ENCODE measurements at places on chromosomes 3 and 15.
A peak's percentile ranks its signal among the peaks of the same experiment; 100 is the strongest.

GRCh38 chr15:57873564-57874209 is 167.2 kb downstream of the POLR2M start:
- DNase-seq = peak; percentile 61

DNA sequence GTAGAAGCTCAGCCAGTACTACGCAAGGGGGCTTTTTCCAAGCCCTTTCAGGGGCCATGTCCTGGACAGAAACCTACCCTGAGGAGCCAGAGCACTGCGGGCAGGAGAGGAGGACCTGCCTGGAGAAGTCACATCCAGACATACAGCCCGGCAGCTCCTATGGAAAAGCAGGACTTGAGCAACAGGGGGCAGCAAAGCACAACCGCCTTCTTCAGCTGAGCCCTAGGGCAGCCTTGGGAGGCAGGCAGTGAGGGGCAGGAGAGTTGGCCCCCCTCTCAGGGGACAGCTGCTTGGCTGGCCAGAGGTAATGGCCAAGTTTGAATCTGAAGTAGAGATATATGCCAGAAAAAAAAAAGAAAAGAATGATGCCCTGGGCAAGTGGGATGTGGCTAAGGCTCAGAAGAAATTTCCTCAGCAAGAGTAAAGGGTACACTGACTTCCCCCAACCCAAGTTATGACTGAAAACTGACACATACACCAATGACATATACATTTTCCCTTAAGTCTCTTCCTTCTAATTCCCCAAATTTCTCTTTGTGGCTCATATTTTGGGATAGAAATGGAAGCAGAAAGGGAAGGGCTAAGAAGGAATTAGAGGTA is 56.9 kb downstream of the CYP19A1 start:
- peak; percentile 43 for DNase-seq

DNA sequence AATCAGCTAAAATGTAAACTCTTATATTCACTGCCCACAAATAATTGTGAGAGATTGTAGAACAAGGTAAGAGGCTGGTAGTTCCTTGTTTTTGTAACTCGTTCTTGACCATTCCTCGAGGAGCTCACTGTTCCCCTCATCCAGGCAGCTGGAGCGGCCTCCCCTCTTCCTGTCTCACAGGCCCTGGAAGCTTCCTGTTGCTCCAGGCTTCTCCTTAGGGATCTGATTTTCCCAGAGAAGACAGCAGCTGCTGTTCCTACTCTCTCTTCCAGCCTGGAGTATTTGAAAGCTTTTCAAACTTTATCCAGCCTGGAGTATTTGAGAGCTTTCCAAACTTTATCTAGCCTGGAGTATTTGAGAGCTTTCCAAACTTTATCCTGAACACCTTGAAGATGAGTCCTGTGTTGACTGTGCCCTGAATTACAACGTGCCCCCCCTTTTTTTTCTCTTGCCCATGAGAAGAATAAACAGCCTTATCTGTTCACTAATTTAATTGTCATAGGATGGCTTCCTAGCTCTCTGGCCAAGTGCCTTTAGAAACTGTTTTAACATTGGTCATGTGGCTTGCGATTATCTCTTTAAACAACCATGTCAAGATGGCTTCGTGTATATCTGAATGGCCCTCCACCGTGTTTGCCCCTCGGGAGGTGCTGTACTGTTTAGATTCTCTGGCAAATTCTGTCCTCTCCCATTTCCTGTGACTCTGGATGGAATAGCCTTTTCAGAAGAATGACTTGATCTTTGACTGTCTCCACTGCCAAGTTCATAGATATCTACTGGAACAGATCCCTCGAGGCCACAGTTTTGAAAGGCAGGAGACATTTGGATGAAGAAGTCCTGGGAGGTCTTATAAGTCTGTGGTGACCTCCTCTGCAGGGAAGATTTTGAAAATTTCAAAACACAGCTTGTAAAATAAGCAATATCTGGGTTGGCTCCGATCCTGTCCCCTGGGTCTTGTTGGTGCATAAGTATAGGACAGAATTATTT is 4.8 kb downstream of the ADAMTSL3 start:
- no peak for DNase-seq

GRCh38 chr3:10962481-10963036 is 30.0 kb upstream of the SLC6A1 start:
- no peak for DNase-seq

GRCh38 chr15:46280762-46281542 is 646.1 kb downstream of the SQOR start:
- peak; percentile 7 for DNase-seq

GRCh38 chr15:89662893-89663626 is 7.8 kb upstream of the KIF7 start:
- peak; percentile 96 for DNase-seq

DNA sequence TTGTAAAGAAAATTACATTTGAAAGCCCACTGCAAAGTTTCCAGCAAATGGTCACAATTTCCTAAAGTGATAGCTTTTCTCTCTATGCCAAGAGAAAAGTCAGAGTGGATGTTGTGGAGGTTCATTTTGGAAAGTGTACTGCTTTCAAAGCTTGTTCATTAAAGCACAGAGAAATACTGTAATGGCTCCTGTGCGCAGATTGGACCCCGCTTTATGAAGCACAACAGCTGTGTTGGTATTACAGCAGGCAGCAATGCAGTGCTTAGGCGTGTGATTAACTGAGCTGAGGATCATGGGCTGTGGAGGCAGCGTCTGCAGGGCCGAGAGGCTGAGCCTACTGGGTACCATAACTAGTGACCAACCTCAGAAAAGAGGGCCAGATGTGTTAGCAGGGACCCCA is 478.4 kb upstream of the CFAP20DC start:
- DNase-seq = no peak

- no peak for DNase-seq
Observed at GRCh38 chr15:100159436-100159835, 182.3 kb downstream of the ADAMTS17 start.

- no peak for DNase-seq
Observed at GRCh38 chr3:171454041-171454440, 6.2 kb downstream of the TNIK start.

- DNase-seq = peak; percentile 83
Observed at GRCh38 chr15:83300826-83301225, 16.4 kb upstream of the BNC1 start.

DNA sequence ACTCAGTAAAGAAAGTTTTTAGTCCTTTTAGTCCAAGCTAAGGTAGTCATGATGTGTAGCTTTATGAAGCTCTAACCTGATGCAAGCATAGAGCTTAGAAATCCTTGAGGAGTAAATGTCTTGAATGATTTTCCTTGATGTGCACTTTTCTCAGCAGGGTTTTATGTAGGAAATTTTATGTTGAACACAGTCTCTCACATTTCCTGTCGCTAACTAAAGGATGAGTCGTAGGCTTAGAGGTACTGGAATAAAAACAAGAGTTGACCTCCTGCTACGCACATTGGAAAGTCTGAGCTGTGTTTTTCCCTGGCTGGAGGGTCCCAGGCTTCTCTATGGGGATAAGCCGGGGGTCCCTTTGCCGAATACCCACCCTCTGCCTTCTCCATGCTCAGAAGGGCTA is 34.7 kb upstream of the ZPLD1 start:
- peak; percentile 6 for DNase-seq

GRCh38 chr3:83460052-83460451 is 1498.7 kb upstream of the CADM2 start:
- DNase-seq = no peak

GRCh38 chr15:70337277-70338186 is 239.8 kb upstream of the TLE3 start:
- DNase-seq = peak; percentile 64

DNA sequence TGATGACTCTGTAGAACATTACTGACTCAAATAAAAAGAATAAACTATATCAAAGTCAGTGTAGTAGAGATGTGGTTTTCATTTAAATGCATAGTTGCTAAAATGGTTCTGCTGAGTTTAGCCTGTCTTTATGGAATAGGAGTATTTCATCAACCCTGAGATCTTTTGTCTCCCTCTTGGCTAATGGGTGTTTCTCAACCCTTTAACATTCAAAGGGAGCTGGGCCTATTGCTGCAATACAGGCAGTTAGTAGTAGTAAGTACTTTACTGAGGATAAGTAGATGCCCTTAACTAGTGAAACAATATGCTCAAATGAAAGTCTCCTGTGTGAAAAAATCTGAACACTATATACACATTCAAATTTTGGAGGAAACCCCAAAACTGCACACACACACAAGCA is 184.7 kb upstream of the TTC14 start:
- peak; percentile 59 for DNase-seq

DNA sequence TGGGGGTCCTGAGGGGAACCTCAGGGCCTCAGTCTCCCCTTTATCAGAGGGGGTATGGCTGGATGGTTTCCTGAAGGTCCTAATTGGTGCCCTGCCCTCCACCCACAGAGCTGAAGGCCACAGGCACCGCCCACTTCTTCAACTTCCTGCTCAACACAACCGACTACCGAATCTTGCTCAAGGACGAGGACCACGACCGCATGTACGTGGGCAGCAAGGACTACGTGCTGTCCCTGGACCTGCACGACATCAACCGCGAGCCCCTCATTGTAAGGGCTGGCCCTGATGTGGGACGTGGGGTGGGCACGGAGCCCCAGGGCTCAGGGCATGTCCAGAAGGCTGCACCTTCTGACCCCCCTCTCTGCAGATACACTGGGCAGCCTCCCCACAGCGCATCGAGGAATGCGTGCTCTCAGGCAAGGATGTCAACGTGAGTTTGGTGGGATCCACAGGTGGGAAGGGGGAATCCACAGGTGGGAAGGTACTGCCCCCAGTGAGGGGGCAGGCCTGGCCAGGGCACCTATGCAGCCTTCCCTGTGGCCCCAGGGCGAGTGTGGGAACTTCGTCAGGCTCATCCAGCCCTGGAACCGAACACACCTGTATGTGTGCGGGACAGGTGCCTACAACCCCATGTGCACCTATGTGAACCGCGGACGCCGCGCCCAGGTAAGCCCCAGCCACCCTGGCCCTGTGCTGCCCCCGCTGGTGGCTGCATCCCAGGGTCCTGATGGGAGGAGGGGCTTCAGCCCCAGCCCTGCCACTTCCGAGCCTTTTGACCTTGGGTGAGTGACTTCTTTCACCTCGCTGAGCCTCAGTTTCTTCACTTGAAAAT is 17.5 kb upstream of the GNAT1 start:
- no peak for DNase-seq

- no peak for DNase-seq
Observed at GRCh38 chr15:51414256-51414860, 72.9 kb downstream of the GLDN start.

DNA sequence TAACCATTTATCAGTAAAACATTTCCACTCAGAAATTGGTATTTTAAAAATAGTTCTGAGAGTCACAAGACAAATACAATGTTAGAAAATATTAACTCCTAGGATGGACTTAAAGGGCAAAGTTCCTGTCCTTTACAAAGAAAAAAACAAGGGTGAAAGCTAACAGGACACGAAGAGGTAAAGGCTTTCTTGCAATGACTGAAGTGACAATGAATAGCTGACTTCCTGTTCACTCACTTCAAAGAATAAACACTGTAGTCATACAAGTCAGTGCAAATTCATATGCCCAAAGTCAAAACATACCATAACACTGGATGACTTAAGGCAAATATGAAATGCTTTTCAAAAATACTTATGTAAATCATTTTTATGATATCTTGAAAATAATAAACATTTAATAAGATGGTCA is 1389.8 kb upstream of the ALCAM start:
- DNase-seq = no peak

DNA sequence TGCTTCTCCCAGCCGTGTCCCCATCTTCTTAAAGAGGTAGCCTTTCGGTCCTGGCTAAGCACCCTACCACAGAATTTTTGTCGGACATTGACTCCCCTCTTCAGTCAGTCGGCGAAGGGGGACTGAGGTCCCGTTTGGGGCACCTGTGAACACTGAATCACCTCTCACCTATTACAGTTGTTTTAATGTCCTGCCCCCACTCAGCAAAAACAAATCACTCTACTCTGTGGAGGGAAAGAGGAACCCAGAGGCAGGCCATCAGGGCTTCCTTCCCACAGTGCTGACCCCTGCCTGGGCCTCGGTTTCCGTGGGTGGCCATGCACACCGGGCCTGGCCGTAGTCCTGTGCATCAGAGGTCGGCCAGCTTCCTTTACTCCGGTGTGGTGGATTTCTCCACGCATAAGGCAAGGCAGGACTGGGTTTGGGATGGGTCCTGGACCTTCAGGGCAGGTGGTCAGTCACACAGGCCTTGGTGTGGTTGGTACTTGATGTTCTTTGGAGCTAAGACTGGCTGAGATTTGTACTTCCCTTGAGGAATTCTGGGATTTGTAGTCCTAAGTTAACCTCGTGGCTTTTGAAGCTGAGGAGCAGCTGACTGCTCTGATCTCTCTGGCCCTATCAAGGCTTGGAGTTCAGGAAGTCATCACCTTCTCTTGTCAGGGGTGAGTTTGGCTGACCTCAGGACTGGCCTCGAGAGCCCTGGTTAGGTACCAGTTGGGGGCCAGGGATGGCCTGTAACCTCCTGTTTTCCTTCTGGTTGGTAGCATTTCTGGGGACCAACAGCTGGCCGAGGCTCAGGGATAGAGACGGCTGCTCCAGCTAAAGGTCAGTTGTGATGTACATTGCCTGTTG is 627 bp upstream of the FAM131A start:
- DNase-seq = peak; percentile 81

DNA sequence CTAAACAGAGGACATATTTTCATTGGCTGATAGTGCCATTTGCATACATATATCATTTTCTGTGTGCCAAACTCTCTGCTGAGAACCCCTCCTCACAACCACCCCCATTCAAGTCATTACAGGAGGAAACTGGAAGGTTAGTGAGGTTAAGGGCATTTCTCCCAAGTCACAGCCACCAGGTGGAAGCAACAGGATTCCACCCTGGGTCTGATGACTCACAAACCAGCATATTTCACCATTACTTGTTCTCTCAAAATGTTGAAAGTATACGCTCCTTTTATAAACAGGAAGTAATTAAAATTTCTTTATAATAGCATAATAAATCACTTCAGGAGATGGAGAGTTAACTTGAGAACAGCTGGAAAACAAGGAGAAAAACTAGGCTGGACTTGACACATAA is 398.6 kb upstream of the WNT5A start:
- DNase-seq = peak; percentile 89

GRCh38 chr3:8201886-8202285 is 299.7 kb upstream of the LMCD1 start:
- no peak for DNase-seq

DNA sequence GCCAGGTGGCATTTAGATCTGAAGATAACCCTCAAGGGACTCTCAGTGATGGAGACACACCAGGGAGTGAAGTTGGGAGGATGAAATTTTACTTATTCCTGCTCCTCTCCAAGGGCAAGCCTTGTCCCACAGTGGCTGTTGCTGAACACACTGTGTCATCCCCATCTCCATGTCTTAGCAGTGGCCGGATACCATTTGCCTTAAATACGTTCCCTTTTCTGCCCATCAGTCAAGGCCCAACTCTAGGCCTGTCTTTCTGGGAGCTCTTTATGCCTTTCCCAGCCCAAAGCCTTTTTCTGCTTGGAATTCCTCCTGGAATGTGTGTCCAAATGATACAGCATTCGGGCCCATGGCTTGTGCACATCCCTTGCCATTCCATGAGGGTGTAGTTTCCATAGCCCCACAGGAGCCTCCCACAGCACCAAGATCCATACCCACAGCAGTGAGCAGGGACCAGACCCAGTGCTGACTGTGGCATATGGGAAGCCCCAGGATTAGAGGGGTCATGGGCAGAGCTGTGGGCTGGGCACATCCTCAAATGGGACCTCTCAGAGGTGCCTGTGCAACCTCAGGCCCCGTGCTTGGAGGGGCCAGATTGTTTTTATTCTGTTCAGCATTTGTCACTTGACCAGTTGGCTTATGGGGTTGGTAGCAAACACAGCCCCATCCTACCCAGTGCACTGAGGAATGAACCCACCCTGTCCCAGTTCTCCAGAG is 63.7 kb upstream of the PRR23C start:
- DNase-seq = no peak
